Temporal lobe (tissue), 4 donors: ENCODE measurements at places on chromosomes 12 and 14. TPM values are rescaled to one million over a fixed set of nuclear protein-coding genes. Genes with fewer than 3 reads are reported as not detected.

TEX22 gene
- total RNA-seq = 0.25 TPM

FLRT2 gene
- 56.8 TPM for total RNA-seq

MFAP5 gene
- 1.7 TPM for total RNA-seq

KRT74 gene
- not detected for total RNA-seq

UNC79 gene
- total RNA-seq = 33.9 TPM

AVPR1A gene
- total RNA-seq = 12.8 TPM

HHIPL1 gene
- 5.9 TPM for total RNA-seq

P3H3 gene
- 10.8 TPM for total RNA-seq

TAS2R42 gene
- not detected for total RNA-seq

RNASE2 gene
- 0.49 TPM for total RNA-seq

ZNF84 gene
- 104 TPM for total RNA-seq

TOMM20L gene
- total RNA-seq = not detected

BICDL1 gene
- 17.0 TPM for total RNA-seq

REM2 gene
- 2.0 TPM for total RNA-seq

PLEKHA5 gene
- total RNA-seq = 59.0 TPM

EP400 gene
- 21.6 TPM for total RNA-seq

TAS2R13 gene
- total RNA-seq = 5.2 TPM

NTN4 gene
- 51.1 TPM for total RNA-seq

SCN8A gene
- 50.6 TPM for total RNA-seq

OR6C74 gene
- not detected for total RNA-seq

PIANP gene
- total RNA-seq = 3.4 TPM

GPR68 gene
- total RNA-seq = 2.2 TPM

BIN2 gene
- total RNA-seq = 0.74 TPM

CACNA1C gene
- 24.1 TPM for total RNA-seq
